GM23248 (cell line): ENCODE measurements at places on chromosomes 2 and 18.

DNA sequence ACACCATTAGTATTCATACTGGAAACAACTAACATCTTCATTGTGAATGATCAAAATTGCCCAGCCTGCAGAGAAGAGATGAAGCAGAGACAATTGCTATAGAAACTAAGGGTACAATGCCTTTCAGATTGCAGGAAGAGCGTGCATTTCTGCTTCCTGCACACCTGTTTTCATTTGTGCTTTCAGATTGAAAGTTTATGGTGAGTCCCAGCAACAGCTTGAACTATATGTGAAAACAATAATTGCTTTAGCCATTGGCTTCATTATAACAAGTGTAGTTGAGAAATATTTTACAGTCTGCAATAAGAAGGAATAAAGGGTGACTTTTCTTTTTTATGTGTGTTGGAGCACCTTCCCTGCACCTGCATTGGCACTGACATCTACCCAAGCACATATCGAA lies 136.3 kb downstream of the CD8B2 start:
- DNase-seq = no peak

GRCh38 chr2:148653437-148653836 lies 8.9 kb downstream of the EPC2 start:
- DNase-seq = no peak

DNA sequence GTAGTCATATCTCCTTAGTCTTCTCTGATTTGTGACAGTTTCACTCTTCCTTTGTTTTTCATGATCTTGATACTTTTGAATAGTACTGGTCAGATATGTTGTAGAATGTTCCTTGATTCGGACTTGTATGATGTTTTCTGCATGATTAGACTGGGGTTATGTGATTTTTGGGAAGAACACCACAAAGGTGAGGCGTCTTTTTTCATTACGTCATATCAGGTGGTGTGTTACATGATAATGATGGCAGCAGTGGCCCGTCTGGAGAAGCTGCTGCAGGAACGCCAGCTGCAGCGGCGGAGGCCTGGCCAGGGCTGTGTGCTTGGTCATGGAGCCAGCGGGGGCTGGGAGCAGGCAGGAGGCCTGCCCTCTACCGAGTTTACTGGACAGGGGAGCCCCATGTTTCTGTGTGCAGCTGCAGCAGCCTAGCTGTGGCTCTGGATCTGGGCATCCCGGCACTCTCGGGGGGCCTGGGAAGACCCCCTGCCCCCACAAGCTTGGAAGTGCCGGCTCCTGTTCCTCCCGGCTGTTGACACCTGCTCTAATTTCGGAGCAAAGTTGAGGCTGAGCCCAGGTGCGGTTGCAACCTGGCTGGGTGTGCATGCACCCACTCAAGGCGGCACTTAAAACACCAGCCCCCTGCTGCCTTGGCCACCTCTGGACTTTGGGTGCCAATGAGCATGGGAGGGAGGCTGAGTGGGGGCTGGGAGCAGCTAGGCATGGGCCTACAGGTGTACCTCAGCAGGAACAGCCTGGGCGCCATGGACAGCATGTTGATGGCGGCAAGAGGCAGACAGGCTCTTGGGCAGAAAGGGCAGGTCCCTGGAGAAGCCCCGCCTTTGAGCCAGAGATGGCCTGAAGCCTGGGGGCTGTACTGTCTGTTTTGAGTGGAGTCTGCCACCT lies 26.1 kb downstream of the SLC4A10 start:
- no peak for DNase-seq

GRCh38 chr18:10410472-10411308 lies 43.7 kb upstream of the APCDD1 start:
- DNase-seq = no peak

GRCh38 chr2:112065486-112065885 lies 10.4 kb downstream of the TMEM87B start:
- no peak for DNase-seq

DNA sequence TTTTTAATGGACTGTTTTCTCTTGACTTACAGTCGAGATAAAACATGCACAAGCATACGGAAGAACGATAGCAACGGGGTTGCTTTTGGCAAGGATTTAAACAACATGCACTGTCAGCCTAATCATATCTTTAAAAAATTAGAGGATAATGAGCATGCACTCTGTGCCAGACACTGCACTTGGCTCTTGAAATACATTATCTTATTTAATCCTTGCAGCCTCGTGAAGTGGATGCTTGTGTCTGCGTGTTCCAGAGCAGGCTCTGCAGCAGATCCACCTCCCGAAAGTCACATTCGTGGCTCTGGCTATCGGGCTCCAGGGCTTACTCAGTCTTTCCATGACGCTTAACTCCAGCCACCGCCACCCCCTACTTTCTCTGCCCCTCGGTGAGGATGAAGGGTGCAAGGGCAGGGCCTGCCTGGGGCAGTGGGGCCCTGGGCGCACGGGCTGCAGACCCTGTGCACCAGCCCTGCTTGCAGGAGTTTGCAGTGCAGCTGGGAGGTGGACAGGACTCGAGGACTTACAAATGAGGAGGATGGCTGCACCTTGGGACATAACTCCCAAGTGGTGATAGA lies 61.7 kb downstream of the ACKR3 start:
- peak; percentile 55 for DNase-seq

DNA sequence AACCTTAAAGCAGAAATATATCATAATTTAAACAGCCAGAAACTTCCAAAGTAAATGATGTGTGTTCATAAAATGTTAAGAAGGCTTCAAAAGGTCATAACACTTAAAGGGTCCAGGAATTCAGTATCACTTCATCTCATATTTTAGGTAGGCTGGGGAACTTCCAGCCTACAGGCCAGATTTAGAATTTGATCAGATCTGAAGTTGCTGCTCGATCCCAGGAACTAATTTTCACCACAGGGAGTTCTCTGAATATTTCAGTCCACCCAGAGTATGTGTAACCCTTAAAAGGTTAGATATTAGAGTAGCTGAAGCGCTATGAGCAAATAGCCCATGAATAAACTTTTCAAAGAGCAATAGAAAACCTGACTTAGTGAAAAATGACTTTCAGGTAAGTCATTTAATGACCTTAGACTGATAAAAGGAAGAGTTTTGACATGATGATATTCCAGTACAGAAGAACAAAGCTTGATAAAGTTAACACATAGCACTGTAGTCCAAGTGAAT lies 1.7 kb downstream of the WIPF1 start:
- peak; percentile 24 for DNase-seq

DNA sequence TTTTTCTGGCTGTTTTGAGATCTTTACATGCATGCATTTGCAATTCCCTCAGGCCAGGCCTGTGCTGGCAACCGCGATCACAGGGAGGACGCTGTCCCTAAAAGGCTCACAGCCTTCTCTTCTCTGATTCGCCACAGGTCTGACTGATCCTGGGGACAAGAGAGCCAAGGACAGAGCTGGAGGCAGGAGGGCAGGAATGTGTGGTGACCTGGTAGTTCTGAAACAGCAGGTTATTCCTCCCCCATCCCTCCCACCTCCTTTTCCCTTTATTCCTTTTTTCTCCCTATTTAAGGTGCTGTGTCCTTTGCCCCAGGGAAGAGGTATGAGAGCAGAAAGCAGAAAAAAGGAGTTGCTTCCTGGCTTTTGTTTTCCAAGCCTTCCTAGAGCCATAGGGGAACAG lies 21.9 kb downstream of the TMEM177 start:
- DNase-seq = no peak

DNA sequence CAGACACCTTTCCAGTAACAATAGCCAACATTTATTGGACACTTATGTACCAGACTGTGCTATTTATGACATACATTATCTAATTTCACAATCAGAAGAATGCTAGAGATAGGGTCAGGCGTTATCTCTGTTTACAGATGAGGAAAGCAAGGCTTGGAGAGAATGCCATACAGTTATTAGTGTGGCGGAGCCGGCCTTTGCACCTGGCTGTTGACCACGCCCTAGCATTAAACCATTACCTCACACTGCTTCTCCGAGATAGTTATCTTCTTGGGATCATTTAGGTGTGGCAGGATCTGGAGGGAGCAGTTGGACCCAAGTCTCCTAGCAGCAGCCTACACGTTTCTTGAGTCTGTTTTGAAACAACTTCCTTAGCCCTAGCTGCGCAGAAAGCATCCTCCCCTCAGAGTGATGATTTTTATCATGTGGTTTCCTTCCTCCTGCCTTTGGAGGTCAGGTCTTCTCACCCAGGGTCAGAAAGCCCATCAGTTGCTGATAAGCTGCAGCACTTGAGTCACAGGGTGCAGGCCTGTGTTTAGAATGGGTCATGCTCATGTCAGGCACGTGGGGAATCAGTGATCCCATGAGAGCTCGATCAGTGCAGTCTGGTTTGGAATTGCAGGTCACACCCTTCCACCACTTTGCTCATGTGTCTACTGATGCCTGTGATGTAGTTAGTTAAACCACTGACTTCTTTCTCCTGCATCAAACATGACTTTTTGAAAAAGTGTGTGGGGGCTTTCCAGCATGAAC lies 118.2 kb downstream of the SPTBN1 start:
- peak; percentile 49 for DNase-seq

DNA sequence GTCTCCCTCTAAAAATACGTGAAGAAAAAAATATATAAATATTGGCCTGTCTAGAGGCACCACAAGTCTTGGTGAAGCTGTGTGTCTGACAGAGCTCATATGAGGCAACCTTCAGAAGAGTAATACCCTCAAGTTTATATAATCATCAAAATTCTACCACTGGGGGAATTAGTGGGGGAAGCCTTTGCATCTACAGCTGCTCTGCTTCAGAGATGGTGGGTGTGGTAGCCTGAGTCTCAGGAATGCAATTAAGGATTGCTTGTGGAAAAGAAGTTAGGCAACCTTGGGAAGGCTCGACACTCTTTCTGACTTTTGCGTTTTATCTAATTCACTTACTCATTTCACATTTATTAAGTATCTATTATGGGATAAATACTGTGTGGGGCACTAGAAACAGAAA lies 17.4 kb downstream of the TPGS2 start:
- DNase-seq = peak; percentile 58

GRCh38 chr2:234495251-234496054 lies 1.4 kb downstream of the ARL4C start:
- DNase-seq = peak; percentile 45

- DNase-seq = peak; percentile 57
Observed at GRCh38 chr2:3959372-3959771, 256.0 kb downstream of the DCDC2C start.

GRCh38 chr2:46230115-46230571 lies 67.1 kb upstream of the EPAS1 start:
- no peak for DNase-seq

DNA sequence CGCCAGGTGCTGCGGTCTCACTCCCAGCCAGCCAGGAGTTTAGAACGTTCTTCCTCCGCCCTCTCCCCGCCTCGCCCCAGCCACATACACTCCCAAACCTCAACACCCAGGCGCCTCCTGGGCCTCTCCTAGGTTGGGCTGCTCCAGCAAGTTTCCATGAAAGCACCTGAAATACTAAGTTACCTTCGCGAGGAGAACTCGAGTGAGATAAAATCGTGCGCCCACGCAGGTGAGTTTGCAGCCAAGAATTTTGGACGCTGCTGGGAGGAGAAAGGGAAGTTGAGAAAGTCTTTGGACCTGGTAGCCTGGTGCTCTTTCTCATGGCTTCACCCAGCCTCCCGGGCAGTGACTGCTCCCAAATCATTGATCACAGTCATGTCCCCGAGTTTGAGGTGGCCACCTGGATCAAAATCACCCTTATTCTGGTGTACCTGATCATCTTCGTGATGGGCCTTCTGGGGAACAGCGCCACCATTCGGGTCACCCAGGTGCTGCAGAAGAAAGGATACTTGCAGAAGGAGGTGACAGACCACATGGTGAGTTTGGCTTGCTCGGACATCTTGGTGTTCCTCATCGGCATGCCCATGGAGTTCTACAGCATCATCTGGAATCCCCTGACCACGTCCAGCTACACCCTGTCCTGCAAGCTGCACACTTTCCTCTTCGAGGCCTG lies at the start of gene GPR39:
Gene GPR39, plus strand, starts transcription at position 83 of the 673 bp plus-strand sequence.
- DNase-seq = no peak

DNA sequence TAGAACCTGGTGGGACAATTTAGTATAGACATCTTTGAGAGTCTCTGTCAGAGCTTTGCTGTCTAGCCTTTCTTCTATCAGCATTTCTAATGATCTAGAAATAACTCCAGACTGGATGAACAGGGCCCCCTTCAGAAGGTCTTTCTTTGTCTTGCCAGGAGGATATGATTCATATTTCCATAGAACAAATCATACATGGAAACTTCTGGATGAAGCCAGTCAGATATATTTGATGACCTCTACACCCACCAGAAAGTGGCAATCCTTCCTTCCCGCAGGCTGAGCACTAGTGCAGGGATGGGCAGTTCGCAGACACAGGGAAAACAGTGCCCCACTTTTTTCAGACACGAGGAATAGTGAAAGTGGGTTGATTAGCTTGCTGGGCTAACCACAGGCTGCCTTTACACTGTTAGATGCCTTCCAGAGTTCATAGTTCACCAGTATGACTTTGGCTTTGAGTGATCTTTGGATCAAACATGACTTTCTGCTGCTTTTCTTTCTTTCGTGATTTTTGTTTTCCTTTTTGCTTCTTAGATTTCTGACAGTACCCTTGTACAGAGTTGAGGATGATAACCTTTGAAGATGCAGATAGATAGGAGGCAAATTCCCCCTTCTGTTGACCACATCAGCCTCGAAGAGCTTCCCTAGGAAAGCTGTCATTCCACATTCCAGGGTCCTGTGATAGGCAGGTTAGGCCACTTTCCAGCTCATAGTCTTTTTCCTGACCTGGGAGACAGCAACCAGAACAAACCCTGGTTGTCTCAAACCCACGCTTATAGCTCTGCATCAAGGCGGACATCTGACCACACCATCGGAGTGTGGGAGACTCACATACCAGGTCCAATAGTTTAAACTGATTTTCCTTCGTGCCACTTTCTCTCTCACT lies 237.0 kb downstream of the ZNF407 start:
- DNase-seq = no peak

DNA sequence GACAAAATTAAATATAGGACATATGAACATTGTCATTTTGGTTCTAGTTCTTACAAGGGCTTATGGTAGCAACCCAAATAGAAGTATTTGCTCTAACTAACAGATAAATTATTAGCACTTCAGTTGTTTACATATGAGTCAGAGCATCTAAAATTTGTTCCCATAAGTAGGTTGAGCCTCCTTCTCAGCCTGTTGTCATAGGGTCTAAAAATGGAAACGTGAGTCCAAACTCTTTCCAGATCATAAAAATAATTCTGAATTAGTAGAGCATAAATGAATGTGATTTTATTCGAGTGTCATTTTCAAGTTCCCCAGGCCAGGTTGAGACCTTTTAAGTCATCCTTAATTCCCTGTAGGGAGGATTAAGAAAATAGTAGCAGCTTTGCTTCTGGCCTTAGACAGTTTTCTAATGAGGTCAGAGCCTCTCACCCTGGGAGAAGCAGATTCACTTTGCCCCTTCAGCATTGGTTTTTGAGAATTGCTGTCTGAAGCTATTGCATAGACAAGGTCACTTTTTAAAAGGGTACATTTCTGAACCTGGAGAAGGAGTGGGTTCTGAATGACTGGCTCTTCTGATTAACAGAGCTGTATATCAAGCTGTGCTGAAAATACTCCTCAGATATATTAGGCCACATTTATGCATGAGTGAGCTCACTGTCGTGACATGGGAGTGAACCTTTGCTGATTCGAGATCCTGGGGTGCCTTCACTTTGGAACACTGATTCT lies 164.3 kb downstream of the NEDD4L start:
- peak; percentile 75 for DNase-seq

DNA sequence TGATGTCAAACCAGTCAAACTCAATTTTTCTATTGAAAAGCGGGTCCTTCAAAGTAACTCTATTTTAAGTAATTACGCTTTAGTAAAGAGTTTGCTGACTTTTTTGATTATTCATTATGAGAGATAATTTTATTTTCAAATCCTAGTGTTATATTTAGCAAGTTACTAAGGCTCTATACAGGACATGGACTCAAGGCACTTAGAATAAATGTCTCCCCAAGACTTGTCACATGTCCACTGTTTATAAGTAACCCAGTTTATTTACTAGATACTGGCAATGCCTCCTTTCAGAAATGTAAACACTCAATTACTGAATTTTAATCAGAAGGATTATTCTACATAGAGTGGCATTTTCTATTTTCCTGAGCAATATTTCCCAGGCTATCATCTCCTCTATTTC lies 638.1 kb downstream of the ERBB4 start:
- no peak for DNase-seq
